ENCODE measurements at places on chromosomes 1 and 21. TPM values are rescaled to one million over a fixed set of nuclear protein-coding genes. Genes with fewer than 3 reads are reported as not detected.

CFHR3 gene
- total RNA-seq: not detected

TSPEAR gene
- total RNA-seq: not detected

FLVCR1 gene
- 6.6 TPM for total RNA-seq

RTCA gene
- 37.7 TPM for total RNA-seq

DNASE2B gene
- total RNA-seq: not detected

SLAMF9 gene
- not detected for total RNA-seq

TMEM59 gene
- total RNA-seq: 142 TPM

Measured in CD8-positive, alpha-beta T cell (primary cell).